ENCODE measurements at places on chromosomes 11 and 22.

GRCh38 chr11:60973699-60974098, 2.2 kb downstream of the CD6 start:
- DNase-seq: peak; percentile 68

DNA sequence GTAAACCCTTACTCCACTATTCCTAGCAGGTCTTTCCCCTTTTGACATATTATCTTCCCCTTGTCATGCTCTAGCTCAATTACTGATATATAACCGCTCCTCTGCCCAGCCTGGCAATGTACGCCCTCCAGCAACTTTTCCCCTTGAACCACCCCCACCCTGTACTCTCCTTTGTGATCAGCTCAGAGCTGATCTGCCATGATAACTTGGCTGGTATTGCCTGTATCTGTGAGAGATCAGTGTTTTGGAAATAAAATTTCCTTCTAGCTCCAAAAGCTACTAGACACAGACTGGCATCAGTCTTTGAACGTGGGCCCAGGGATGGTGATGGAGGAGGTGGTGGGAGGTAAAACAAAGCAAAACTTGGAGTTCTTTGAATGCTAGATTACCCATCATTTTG, 42.9 kb downstream of the DIXDC1 start:
- no peak for DNase-seq

- DNase-seq: no peak
Measured at GRCh38 chr11:541433-541885, 4.1 kb downstream of the LRRC56 start.

GRCh38 chr11:103035791-103036434, 56.0 kb downstream of the DCUN1D5 start:
- DNase-seq: no peak

GRCh38 chr22:34001701-34002466, 81.6 kb upstream of the LARGE1 start:
- DNase-seq: no peak

- DNase-seq: no peak
Measured at GRCh38 chr11:45660729-45661438, 4.5 kb downstream of the CHST1 start.

GRCh38 chr11:108931168-108931567, 266.3 kb downstream of the DDX10 start:
- DNase-seq: no peak

DNA sequence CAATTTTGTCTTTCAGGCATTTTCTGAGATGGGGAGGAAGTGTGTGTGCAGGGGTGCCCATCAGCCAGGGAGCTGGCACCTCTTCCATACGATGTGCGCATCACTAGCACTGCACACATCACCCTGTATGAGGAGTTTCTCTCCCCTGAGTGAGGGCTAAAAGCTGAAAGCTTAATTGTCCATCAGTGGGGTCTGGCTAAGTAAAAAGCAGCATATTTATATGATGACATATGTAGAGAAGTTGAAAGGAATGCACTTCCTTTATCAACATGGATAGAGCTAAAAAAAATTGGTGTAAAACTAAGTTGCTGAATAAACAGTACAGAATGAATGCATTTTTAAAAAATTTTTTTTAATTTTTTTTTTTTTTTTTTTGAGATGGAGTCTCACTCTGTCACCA, 4.0 kb downstream of the VSTM5 start:
- DNase-seq: no peak

GRCh38 chr11:112221274-112221835, 4.9 kb upstream of the PTS start:
- no peak for DNase-seq

GRCh38 chr11:110113505-110113904, 20.3 kb downstream of the ZC3H12C start:
- no peak for DNase-seq

DNA sequence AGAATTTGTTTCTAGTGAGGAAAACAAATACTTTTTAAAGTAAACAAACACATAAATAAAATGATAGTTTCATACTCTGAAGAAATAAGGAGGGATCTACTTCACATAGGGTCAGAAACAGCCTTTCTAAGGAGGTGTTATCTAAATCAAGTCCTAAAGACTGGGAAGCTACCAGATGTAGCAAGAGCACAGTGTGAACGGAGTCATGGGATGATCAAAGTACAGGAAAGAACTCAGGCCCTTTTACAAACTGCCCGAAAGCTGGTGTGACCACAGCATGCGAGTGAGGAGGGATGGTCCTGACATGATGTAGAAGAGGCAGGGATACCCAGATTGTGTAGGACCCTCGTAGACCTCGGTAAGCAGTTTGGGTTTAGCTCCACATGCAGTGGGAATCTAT, 102.8 kb downstream of the ARHGAP32 start:
- DNase-seq: no peak

GRCh38 chr22:46549971-46550641, 12.7 kb upstream of the CELSR1 start:
- DNase-seq: no peak

- DNase-seq: no peak
Measured at GRCh38 chr22:21657360-21658032, 8.3 kb upstream of the PPIL2 start.

GRCh38 chr11:42175203-42175602, 715.8 kb upstream of the LRRC4C start:
- no peak for DNase-seq

GRCh38 chr11:108370315-108370714, 97.0 kb downstream of the C11orf65 start:
- DNase-seq: no peak

GRCh38 chr11:15800111-15800800, 556.1 kb downstream of the SOX6 start:
- no peak for DNase-seq

- DNase-seq: no peak
Measured at GRCh38 chr11:74957937-74958629, 9.0 kb downstream of the SPCS2 start.

DNA sequence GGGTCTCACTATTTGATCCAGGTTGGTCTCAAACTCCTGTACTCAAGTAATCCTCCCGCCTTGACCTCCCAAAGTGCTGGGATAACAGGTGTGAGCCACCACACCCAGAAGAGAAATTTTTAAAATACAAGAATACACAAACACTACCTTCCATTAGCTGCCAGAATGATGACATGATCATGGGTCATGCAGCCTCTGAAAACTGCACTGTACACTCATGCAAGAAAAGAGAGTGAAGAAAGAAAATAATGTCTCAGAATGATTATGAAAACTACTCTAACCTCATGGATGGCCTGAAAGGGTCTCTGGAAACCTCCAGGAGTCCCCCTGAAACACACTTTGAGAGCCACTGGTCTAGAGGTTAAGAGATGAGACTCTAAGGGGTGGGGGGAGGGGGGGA, 18.8 kb downstream of the VPS37C start:
- DNase-seq: no peak

DNA sequence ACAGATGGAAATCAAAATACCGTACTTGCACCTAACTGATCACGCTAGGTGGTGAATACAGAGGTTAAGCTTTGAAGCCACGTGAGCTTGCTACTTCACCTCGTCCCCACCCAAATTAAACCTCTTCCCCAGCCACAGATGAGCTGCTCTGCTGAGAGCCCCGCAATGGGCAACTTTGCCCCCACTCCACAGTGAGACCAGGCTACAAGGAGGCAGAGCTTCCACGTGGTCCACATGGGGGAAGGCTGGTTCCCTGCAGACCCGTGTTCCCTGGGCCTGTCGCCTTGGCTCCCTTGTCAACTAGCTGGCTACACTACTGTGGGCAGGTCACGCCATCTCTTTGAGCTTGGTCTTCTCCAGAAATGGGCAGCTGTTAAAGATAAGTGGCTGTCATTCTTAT, 10.9 kb downstream of the CD5 start:
- DNase-seq: no peak

DNA sequence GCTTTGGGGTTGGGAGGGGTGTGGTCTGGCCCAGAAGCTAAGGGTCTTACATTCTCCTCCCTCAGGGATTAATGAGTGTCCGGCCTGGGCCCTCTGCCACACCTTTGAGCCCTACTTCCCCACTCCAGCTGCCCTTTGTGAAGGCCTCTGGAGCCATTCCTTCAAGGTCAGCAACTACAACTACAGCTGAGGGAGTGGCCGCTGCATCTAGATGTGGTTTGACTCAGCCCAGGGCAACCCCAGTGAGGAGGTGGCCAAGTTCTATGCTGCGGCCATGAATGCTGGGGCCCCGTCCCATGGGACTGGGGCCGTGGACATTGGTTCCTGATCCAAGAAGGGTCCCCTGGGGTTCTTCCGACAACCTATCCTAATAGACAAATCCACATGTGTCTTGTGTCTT, 14.3 kb upstream of the FOLR1 start:
- DNase-seq: no peak

DNA sequence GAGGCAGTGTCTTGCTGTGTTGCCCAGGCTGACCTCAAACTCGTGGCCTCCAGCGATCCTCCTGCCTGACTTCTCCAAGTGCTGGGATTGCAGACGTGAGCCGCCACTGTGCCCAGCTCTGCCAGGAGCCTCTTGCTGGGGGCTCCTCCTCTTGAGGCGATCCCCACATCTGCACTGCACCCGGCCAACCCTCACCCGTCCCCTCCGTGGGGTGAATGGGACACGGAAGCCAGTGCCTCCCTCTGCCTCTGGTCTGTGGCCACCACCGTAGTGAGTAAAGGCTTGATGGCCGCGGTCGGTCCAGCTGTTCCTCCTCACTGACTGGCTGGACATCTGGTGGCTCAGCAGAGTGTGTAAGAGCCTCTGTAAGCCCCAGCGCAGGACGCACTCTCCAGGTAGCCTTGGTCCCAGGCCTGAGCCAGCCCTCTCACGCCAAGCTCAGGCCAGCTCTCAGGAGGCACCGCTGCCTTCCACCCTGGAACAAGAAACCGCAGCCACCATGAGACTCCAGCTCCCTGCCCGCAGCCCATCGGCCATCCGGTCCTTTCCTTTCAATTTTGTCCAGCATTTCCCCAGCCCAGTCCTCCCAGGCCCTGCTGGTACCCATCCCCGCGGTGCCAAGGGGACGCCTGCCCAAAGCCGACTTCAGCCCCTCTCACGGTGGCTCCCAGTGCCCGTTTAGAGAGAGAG, 100.3 kb downstream of the BRD1 start:
- peak; percentile 86 for DNase-seq

GRCh38 chr11:100984668-100985067, 144.9 kb downstream of the PGR start:
- no peak for DNase-seq

DNA sequence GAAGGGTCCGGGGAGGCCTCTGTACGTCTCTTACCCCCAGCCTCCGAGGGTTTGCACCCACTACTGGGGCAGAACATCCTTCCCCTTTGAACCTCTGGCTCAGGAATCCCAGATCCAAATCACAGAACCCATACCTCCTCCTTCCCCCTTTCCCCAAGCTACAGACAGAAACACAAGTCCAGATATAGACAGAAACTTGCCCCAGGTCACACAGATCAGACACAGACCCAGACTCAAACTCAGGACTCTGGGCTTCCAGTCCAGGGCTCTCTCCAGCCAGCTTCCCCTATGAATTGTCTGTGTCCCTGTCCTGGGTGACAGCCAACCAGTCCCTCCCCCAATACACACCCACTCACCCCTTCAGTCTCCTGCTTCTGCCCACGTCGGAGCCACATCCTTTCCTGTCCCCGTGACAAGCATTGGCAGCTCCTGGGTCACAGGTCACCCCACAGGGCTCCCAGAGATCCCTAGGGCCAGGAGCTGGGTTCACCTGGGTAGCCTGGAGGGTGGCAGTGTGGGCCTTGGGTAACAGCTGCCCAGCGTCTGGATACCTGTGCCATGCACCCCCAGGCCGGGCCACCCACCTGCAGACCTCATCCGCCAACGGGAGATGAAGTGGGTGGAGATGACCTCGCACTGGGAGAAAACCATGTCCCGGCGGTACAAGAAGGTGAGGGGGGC, 772 bp downstream of the TBC1D10C start:
- DNase-seq: no peak

DNA sequence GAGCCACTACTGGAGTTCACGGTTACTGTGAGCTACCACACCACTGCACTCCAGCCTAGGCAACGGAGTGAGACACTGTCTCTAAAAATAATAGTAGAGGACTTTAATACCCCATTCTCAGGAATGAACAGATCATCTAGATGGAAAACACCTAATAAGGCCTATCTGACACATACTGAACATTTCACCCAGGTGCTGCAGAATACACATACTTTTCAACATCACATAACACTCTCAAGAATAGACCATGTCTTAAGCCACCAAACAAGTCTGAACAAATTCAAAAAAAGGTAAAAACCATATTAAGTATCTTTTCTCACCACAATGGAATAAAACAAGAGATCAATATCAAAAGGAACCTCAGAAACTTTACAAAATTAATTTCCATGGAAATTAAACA, 37.9 kb downstream of the DDIAS start:
- no peak for DNase-seq

GRCh38 chr11:35539781-35540281, 14.4 kb upstream of the PAMR1 start:
- DNase-seq: no peak

DNA sequence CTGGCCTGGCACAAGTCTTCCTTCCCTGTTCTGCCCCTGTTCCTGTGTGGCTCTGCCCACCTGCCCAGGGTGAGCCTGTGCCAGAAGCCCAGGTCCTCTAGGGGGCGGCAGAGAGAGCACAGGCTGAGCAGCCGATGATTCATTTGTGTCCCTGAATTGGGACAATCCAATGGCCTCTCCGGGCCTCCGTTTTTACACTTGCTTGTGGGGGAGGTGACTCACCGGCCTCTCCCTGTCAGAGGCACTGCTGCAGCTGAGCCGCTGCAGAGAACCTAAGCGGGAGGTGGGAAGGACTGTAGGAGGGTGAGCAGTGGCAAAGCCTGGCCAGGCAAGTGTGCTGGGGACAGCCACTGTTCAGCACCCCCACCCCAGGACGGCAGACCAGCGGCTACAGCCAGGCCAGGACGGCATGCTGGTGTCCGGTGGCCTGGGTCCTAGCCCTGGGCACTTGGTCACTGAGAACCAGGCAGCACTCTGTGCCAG, 65.2 kb upstream of the LMO1 start:
- no peak for DNase-seq

DNA sequence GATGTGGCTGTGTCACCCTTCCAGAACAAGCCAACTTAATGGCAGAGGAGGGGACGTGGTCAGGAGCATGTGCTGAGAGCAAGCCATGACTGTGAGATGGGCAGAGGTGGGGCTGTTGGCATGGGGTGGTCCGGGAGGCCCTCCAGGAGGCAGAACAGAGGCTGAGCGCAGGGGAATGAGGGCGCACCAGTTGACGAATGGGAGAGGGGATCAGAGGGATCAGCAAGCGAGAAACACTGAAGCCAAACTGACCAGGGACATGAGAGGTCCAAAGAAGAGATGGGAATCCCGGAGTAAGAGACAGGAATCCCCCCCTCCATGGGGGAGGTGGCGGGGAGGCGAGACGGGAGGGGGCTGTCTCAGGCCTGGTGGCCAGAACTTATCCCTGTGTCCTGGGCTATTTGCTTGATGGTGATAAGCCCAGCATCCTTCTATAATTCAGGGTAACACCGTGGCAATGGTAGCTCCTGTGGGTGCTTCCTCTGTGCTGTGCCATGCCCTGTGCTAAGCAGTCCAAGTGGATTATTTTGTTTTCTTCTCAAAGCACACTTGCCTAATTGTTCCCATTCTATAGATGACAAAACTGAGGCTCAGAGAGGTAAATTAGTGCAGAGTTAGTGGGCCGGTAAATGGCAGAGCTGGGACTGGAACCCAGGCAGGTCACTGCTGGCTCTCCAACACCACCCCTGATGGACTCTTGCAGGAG, 83.4 kb upstream of the SHISAL1 start:
- DNase-seq: peak; percentile 69

Measured in mesenteric fat pad (tissue), 1 donor.